ENCODE measurements at places on chromosomes 6 and 20. TPM values are rescaled to one million over a fixed set of nuclear protein-coding genes. Genes with fewer than 3 reads are reported as not detected.

GRCh38 chr20:59138114-59138748 is 25.4 kb upstream of the ZNF831 start:
- DNase-seq, result no peak

DNA sequence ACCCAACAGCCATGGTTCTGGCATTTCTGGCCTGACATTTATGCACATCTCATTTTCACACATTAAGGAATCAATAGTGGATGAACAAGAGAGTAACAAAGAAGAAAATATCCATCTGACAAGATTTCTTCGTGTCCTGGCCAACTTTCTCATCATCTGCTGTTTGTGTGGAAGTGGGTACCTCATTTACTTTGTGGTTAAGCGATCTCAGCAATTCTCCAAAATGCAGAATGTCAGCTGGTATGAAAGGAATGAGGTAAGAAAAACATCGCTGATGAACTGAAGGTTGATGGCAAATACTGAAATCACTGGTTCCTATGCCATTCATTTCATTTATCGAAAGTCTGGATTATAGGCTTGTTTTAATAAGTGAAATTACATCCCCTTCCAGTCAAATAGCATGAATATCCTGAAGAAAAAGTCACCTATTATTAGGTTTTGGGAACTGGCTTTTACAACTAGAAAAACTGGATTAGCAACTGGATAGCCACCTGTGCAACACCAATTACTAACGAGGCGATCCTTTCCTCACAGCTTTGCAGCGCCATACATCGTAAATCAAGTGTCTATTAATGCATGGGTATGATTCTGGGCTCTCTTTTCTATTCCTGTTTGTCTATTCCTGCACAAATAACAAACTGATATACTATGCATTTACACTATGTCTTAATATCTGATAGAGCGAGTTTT is 50.2 kb upstream of the NOP56 start:
- DNase-seq, result no peak

GRCh38 chr20:40643891-40644290 is 45.1 kb downstream of the MAFB start:
- no peak for DNase-seq

DNA sequence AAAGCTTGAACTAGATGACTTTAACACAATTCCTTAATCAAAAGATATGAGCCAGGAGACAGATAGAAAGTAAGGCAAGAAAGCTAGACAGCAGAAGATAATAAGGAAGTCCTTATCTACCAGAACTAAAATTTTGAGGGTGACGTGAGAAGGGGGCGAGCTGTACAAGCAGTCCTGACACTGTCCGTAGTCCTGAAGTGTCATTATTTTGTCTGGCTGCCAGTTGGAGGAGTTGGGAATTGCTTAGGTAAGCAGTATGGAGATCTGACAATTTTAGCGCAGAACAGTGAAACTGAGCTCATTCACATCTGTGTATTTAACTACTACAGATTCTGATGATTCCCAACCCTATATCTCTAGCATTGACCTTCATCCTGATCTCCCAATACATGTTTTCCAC is 25.8 kb upstream of the CEP85L start:
- DNase-seq, result no peak

GRCh38 chr6:144286503-144287393 is 1.6 kb downstream of the UTRN start:
- DNase-seq, result peak; percentile 84

GRCh38 chr6:138817799-138818198 is 21.9 kb downstream of the ECT2L start:
- DNase-seq, result peak; percentile 88

DNA sequence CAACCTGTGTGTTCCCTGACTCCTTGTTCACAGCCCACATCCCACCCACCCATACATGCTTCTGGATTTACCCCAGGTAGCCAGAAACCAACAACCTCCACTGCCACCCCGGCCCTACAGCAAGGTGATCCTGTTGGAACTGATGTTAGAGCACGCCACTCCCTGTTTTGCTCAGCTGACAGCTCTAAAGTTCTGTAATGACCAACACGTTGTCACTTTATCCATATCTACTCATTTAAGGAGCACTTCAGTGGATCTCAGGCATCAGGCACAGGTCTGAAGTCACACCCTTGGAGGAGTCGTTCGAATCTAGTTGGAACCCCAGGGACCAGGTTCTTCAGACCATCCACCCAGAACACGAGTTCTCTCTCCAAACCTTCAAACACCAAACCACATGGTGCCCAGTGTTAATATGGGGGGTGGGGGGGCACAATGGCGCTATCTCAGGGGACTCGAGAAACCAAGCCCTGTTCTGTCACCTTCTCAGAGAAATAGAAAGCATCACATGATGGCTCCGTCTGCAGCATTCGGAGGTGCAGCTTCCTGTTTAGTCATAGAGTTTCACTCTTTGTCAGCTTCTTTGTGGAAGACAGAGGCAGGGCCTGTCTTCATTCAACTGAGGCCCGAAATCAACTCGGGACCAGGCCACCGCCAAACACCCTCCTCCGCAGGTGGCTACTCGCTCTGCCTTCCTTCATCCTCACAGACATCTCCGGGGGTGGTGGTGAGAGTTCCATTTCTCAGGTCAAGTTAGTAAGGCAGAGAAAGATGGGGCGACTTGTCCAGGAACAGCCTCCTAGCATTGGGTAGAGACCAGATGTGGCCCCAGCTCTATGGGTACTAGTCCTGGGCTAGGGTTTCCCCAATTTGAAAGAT is 142.2 kb downstream of the NFATC2 start:
- no peak for DNase-seq

- DNase-seq, result peak; percentile 40
Measured at GRCh38 chr6:125818772-125819260, 28.1 kb downstream of the NCOA7 start.

DNA sequence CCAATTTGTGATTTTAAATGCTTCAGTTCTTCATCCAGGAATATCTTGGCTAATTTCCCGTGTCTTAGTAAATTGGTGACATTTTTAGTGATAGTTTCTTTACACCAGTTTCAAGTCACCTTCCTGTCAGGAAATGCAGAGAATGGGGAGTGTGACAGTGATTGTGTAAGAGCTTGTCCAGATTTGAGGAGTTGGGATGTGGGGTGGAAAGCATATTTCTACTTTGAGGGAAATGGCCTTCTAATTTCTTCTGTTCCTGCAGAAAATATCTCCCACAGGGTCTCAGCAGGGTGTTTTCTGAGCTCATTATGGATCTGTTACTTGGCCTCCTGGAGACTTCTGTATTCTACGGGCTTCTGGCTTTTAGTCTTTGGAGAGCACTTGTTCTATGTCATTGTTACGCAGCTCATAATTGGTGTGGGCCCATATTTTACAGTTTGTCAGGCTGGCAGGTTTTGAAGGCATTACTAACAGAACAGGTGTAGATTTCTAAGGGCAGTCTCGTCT is 65.6 kb downstream of the TMEM200A start:
- DNase-seq, result no peak

GRCh38 chr6:93751969-93752368 is 332.6 kb upstream of the EPHA7 start:
- DNase-seq, result peak; percentile 8

DNA sequence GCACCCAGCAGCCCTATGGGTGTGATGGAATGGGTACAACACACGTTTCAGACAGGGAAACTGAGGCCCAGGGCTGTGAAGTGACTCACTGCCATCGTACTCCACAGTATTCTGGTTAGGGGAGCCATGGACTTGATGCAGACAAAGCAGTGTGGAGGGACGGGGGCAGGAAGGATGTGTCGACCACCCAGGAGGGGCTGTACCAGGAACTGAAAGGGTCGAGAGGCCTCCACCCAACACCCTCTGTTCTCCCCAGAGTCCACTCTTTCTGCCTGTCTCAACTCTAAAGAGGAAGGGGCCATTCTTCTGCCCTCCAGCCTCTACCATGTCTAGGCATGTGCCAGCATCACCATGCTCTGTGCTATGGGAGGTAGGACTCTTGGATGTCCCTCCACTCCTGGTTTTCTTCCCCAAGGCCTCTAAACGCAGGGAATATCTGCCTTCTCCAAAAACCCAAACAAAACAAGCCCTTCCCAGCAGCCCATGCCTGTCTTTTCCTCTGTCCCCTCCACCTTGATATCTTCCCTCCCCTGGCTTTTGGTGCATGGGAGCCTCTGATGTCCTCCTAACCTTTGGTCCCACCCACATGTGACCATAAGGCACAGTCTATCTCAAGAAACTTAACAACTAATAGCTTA is 7.4 kb downstream of the SLC22A1 start:
- DNase-seq, result no peak

DNA sequence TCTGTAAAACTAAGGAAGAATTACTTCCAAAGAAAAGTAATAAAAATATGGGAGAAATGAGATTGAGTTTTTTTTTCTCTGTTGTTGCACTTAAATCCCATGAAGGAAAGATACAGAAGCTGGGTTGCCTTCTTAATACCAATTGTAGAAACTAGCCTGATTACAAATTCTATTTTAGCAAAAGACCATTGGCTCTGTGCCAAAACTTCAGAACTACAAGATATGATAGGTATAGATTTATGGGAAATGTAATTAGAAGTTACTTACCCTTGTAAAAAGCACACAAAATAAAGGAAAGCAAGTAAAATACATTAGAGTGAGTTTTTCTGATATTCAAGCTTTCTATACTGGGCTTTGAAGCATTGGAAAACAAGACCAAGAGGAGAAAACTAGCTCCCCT is 73.5 kb upstream of the SCGN start:
- DNase-seq, result no peak

- DNase-seq, result no peak
Measured at GRCh38 chr6:48596830-48597229, 485.8 kb upstream of the PTCHD4 start.

GRCh38 chr20:63663332-63664066 is 5.4 kb downstream of the RTEL1 start:
- DNase-seq, result no peak

- no peak for DNase-seq
Measured at GRCh38 chr6:35305117-35305516, 7.5 kb downstream of the DEF6 start.

DNA sequence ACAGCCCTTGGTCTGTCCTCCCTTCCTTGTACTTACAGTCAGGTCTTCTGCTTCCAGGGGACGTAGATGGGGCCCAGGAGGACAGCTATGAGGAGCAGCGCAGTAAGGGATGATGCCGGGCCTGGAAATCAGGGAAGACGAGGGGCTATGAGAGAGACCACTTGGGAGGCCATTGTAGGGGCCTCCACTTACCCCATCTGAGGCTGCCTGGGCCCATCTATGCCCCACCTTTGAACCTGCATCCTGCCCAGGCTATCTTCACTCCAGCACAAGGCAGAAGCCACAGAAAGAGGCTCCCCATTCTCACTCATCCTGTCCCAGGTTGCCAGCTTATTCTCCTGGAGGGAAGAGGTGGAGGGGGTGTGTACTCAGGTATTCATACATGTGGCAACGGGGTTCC is 10.4 kb upstream of the SIRPB1 start:
- DNase-seq, result no peak

DNA sequence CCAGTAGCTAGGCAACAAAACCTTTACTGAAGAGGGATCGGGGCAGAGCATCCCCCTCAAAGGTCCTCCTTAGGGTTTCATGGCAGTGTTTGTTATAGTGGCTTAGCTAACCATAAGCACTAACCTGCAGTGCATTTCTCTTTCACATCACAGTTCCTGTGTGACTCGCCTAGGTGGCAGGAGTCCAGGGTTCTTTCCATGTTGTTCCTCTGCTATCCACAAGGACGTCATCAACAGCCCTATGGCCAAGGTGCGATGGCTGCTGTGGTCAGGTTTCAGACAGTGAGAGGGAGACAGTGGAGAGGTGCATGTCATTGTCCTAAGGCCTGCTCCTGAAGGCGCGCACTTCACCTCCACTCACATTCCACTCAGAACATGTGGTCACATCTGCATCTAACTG is 38.8 kb upstream of the FOXA2 start:
- DNase-seq, result no peak

DNA sequence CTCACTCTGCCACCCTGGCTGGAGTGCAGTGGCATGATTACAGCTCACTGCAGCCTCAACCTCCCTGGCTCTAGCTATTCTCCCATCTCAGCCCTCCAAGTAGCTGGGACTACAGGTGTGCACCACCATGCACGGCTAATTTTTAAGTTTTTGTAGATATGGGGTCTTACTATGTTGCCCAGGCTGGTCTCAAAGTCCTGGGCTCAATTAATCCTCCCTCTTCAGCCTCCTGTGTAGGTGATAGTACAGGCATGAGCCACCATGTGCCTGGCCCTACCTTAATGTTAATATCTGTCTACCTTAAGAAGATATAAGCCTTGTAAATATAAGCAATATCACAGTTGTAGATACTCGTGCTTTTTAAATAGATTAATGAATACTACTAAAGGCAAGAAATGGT is 16.7 kb downstream of the EEF1A1 start:
- no peak for DNase-seq

GRCh38 chr6:127124172-127124571 is 5.7 kb downstream of the RSPO3 start:
- DNase-seq, result no peak

DNA sequence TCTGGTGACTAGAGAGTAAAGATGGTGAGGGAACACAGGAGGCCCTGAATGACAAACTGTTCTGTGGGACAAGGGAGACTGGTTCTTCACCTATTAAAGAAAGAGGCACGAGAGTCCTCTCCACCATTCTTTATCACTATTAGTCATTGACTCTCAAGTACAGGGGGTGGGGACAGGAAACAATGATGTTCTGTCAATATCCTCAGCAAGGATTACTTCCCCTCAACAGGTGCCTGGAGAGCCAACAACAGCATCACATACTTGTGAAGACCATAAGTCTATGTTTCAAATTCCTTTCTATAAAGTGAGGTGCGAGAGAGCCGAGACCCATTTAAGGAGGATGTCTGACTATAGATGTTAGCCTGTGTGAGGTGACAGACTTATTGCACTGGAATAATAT is 72.4 kb upstream of the TBC1D7 start:
- DNase-seq, result no peak

DNA sequence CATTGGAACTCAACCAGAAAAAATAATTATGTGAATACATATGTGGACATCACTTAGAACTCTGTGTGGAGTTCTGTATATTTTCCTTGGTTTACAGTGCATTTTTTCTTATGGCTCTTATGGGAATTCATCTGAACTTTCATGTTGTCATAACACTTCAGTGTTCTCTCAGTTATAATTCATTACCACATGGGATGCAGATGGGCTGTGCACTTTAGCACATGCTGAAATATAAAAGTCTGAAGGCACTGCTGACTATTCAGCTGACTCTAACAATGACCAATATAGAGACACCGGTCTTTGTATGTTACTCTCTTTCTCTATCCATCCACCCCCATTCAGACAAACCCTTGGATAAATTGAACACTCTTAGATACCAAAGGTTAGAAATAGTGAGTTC is 29.3 kb downstream of the GRIK2 start:
- no peak for DNase-seq

GRCh38 chr6:169539176-169539897 is 162.5 kb downstream of the WDR27 start:
- peak; percentile 64 for DNase-seq

GRCh38 chr6:143955971-143956370 is 52.1 kb downstream of the PLAGL1 start:
- DNase-seq, result peak; percentile 39

- no peak for DNase-seq
Measured at GRCh38 chr20:25318471-25319240, 70.8 kb downstream of the PYGB start.

- DNase-seq, result peak; percentile 26
Measured at GRCh38 chr20:3461211-3461771, 9.5 kb upstream of the ATRN start.

GRCh38 chr6:151240791-151241642 is 1.2 kb downstream of the AKAP12 start:
- peak; percentile 74 for DNase-seq

Gene RBL1
- 13.2 TPM for polyA plus RNA-seq

Gene THEMIS
- polyA plus RNA-seq, result not detected

Gene LAMA2
- polyA plus RNA-seq, result 19.5 TPM

Gene ADIG
- not detected for polyA plus RNA-seq

Gene HLA-DRA
- 0.99 TPM for polyA plus RNA-seq

Gene NTSR1
- 8.1 TPM for polyA plus RNA-seq

Gene TGM3
- polyA plus RNA-seq, result not detected

Gene SLC22A3
- polyA plus RNA-seq, result 0.03 TPM

Gene SLC22A16
- not detected for polyA plus RNA-seq

Gene QKI
- 218 TPM for polyA plus RNA-seq
